ENCODE measurements at places on chromosomes 3 and 15.

- no peak for DNase-seq
These were observed at the start of gene GRAMD2A for GRCh38 chr15:72197460-72198355. Gene GRAMD2A (minus strand): TSS chr15:72197787.

GRCh38 chr3:146222204-146223046 lies 28.5 kb downstream of the PLSCR4 start:
- DNase-seq = no peak

DNA sequence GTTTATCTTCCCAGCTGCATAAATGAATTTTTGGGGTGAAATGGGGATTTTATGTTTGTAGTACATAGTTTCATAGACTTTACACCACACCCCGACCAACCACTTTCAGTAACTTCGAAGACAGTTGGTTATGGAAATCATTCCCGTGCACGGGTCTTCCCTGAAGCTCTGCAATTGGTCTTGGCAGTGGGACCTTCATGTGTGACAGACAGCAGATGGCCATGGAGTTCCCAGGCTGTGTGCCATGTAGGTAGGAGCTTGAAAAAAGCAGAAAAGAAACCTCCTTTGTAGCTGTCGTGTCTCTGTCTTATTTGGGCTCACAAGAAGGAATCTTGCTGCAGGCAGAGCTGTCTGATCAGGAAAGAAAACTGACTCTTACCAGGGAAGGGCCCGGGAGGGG lies 25.9 kb downstream of the EXOG start:
- DNase-seq = no peak

GRCh38 chr15:101723874-101724674 lies at the start of gene TARS3:
Gene TARS3 (minus strand): TSS chr15:101724473. CDS start chr15:101724387, 86 bp downstream.
- DNase-seq = peak; percentile 82

DNA sequence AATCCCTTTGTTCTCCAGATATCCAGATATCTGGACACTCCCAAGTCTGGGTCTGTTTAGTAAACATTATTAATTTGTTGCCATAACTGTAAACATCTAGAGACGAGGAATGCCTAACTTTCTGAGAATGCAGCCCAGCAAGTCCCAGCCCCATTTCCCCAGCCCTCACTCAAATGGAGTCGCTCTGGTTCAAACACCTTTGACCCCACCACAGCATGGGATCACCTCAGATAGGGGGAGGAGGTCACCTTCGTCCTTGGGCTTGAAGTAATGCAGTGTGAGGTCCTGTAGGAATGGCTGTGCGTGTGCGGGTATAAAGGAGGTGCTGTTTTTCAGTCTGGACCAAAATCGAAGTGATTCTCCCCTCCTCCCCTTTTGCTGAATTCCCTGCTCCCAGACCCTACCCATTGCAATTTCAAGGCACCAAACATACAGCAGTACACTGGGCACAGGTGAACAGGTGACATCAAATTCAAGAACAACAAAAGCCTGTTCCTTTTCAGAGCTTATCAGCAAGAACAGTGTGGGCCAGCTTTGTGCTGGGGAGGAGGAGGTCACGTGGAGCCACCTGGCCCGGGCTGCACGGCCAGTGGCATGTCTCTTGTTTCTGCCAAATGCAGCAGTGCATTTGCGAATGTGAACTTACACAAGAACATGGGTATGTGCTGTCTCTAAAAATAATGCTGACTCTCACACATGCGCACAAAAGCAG lies 57.5 kb upstream of the TRPM1 start:
- DNase-seq = no peak

DNA sequence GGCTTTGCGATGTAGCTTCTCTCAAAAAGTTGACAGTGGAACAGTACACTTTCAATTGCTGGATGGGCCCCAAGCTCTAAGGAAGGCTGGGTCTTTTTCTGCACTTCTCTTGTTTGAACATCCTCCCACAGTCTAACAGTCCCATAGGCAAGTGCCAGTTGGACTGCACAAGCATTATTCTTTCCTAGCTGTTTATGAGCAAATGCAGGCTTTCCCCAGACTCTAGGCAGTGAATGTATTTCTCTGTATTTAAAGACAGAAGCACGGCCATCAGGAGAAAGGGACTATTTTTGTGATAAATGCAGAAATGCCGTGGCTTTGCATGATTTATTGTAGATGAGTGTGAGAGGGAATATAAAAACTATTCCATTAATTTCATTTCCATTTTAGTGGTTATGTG lies 539.3 kb upstream of the LMCD1 start:
- no peak for DNase-seq

GRCh38 chr3:73401059-73401458 lies 223.7 kb downstream of the PDZRN3 start:
- DNase-seq = no peak

DNA sequence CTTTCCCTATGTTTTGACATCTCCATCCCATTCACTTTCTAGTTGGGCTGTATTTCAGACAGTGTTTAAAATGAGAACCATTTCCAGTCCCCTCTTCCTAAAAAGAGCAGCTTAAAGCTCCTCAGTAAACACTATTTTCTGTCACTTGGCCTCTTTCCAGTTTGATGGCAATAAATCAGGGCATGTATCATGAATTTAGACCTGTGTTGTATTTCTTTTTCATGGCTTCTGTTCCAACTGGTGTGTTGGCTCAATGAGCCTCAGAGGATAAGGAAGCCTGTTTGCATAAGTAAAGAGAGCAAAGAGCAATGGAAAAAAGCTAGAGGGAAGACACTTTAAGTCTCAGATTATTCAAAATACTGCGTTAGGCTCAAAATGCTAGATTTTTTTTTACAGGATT lies 7.2 kb downstream of the CCDC80 start:
- peak; percentile 12 for DNase-seq

- no peak for DNase-seq
These were observed 108.7 kb downstream of the ST8SIA2 start for GRCh38 chr15:92502336-92502735.

GRCh38 chr3:109072194-109072593 lies 45.7 kb downstream of the MORC1 start:
- no peak for DNase-seq

DNA sequence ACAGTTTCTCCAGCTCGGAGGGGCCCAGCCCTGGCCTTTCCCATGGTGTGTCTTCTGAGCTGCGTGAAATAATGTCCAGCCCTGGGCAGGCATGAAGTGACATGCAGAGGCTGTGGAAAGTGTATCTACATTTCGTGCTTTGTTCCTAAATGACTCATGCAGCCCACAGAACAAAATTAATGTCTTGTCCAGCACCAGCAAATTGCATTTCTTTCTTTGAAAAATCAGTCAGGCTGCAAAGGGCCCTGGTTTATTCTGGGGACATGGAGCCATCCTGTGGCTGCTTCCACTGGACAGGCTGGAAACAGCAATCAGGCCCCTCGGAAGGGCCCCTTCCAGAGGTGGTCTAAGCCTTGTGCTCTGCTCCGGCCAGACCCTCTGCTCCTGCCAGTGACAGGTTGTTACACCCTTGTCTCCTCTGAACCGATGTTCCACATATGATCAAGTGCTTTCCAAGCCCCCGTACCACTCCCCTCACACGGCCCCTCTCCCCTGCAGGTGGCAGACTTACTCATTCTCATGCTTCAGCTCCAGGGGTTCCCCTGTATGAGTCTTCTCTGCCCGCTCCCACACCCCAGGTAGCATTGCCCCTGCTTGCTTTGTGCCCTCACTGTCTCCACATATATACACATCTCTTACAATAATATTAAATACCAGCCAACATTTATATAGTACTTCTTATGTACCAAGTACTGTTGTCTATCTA lies 33.7 kb downstream of the CRYGS start:
- no peak for DNase-seq

GRCh38 chr3:174700736-174701135 lies 158.4 kb upstream of the NAALADL2 start:
- DNase-seq = no peak

DNA sequence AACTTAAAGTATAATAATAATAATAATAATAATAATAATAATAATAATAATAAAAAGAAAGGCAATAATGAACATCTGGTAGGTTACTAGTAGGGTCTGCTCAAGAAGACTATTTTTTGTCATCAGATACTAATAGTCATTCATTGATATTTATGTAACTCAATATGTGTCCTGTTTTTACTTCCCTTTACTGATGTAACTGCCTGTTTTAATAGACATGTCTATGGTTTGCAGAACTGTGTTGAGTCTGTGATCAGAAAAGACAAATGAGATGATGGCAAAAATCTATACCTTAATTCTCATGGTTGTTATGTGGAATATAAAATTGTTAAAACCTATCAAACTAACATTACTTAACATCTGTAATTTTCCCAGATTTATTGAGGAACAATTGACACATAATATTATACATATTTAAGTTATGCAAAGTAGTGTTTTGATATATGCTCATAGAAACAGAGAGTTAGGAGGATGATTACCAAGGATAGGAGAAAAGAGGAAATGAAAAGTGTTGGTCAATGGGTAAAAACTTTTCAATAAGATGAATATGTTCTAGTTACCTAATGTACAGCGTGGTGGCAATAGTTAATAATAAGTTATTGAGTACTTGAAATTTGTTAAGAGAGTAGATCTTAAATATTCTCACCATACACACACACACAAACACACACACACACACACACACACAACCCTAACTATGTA lies 699.4 kb downstream of the ZPLD1 start:
- no peak for DNase-seq

DNA sequence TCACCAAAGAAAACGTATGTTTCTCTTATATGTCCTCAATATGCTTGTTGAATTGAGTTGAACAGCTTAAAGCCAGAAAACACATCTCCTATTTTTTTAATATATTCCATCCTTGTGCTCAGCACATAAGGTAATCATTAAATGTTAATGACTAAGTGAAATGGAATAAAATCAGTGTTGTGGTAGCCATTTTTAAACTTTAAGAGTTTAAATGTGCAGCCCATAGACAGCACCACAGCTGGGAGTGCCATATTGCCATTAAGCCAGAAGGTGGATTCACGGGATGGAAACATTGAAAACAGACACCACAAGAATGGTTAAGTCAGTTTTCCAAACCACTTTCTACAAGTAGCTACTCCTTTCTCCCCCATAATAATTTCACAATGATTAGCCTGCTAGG lies 76.8 kb upstream of the C15orf61 start:
- DNase-seq = no peak

- DNase-seq = no peak
These were observed 27.5 kb downstream of the IGF2BP2 start for GRCh38 chr3:185797108-185797881.

GRCh38 chr3:28912120-28912885 lies 368.6 kb upstream of the RBMS3 start:
- DNase-seq = no peak

GRCh38 chr3:67564008-67564407 lies 90.4 kb downstream of the SUCLG2 start:
- no peak for DNase-seq

GRCh38 chr15:64333986-64334929 lies 21.7 kb downstream of the CSNK1G1 start:
- DNase-seq = no peak

GRCh38 chr3:143529018-143529478 lies 319.2 kb downstream of the SLC9A9 start:
- no peak for DNase-seq

DNA sequence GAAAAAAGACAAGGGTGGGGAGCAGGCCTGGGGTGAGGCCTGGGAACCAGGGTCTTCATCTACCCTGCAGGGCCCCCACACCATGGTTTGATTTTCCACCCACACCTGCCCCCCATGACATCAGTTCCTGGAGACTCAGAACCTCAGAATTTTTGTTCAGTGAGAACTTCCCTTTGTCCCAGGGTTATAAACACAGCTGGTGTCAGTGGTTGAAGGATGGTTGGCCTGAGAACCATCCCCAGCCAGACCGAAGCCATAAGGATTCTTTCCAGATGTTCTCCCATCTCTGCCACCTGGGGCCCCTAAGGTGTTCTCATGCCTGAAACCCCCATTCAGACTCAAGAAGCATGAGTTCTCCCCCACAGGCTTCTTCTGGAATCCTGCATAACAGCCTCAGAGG lies 16.6 kb downstream of the CCDC33 start:
- no peak for DNase-seq

DNA sequence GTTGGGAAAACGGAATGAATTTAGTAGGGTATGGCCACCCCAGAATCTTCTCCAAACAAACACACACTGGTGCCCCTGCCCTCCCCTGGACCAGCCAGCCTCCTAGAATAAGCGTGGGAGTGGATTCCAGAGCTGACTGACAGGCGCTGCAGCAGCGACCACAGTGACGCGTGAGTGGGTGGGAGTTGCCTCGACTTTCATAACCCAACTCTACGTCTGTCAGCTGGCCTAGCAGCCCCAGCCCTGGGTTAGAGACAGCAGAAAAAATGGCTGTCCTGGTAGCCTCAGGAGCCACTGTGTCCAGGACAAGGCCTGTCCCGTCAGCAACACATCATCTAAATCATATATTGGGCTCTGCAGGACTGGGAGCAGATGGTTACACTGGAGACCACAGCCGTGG lies 10.0 kb downstream of the PLA2G4B start:
- DNase-seq = no peak

DNA sequence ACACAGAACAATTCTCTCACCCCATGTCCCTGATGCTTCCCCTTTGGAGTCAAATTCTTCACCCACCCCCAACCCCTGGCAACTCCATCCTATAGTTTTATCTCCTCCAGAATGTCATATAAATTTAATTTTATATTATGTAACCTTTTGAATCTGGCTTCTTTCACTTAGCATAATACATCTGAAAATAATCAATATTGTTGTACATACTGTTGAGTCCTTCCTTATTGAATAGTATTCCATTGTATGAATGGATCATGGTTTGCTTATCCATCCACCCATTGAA lies 98.9 kb upstream of the TSC22D2 start:
- DNase-seq = no peak

DNA sequence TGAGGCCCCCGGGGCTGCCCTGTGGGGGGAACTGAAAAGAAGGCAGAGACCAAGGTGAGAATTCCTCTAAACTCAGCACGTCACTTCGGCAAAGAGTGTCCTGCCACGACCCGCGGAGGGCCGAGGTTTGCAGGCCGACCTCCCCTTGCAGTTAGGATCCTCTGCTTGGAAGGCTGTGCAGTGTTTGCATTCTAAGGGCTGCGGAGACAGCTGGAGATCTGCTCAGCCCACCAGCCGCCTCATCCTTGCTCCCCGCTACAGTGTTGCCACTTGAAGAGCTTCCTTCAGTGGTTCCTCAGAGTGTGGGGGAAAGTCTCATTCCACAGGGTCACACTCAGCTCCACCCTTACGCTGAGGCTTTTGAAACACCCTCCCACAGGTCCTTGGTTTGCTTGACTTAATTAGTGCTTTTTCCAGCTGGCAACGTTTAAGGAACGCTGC lies 10.8 kb downstream of the SLC51A start:
- DNase-seq = no peak

GRCh38 chr3:40718209-40718608 lies 193.4 kb downstream of the ZNF621 start:
- no peak for DNase-seq

- no peak for DNase-seq
These were observed 197.0 kb downstream of the LPP start for GRCh38 chr3:188350961-188351360.

GRCh38 chr3:86410587-86410986 lies 580.4 kb downstream of the VGLL3 start:
- no peak for DNase-seq

DNA sequence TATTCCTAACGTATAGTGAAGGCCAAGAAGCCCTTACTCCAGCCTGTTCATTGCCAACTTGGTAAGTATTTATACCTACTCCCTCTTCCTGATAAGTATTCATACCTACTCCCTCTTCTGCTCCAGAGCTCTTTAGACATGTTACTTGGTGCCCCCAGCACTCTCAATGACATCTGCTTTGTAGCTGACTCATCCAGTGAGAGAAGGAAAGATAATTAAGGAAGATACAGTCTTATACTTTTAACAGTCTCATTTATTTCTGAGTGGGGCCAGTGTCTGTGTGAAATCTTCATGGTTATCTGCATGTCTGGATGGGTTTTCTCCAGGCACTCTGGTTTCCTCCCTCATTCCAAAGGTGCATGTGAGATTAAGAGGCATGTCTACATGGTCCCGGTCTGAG lies 698.7 kb downstream of the FHIT start:
- no peak for DNase-seq
